ENCODE measurements at places on chromosomes 7 and 10.

DNA sequence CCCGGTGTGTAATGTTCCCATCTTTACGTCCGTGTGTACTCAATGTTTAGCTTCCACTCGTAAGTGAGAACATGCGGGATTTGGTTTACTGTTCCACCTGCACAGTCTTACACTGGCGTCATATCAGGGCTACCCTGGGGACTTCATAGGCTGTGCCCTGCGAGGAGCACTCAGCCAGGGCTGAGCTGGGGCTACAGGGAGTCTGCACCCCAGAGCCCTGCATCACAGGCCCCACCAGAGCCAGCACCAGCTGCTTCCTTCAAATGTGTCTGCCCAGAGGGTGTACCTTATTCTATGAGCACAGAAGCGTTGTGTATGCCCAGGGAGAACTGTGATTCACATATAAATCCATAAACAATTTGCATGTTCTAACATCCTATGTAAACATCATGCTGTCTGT lies 277.1 kb downstream of the TCERG1L start:
- DNase-seq = no peak

- DNase-seq = no peak
Measured at GRCh38 chr10:69786791-69787190, 14.9 kb upstream of the COL13A1 start.

DNA sequence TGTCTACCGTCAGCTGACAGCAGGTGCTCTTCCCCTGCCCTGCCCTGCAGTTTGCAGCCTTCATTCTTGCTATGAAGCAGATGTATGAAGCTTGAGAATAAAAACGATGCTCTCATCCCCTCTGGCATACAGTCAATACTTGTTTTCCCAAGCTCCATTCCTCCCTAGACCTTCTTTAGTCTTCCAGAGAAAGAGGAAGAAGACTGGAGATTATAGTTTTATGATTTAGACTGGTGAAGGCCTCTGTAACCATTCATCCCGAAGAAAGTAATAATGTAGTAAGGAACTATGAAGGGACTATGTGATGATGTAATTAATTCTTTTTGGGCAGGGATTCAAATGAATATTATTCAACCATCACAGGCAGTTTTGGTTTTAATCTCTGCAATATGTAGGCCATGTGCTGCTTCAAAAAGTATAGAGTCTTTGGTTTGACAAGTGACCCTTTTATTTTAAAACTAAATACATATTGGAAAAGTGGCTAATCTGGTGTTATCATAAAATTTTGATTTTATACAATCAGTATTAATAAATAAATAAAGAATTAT lies 242.4 kb upstream of the KIAA1217 start:
- no peak for DNase-seq

DNA sequence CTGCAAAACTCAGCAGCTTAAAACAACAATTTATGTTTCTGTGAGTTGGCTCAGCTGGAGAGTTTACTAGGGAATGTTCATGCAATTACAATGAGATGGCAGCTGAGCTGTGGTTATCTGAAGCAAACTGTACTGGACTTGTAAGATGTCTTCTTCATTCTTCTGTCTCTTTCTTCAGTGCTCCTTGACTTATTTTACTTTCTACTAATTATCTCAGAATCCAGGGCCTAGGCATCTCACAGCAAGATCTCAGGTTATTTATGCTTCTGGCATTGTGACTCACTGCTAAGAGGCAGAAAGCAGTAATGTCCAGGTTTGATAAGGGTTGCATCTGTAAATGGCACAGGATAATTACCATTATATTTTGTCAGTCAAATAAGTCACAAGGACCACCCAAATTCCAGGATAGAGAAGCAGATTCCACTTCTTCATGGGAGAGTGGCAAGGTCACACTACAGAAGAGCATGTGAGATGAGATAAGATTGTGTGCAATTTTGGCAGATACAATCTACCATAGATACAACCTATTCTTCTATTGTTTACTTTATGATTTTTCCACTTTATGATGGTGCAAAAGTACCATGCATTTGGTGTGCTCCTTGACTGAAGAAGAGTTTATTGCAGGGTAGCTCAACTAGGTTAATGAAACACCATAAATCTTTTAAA lies 16.8 kb downstream of the VIM start:
- DNase-seq = no peak

DNA sequence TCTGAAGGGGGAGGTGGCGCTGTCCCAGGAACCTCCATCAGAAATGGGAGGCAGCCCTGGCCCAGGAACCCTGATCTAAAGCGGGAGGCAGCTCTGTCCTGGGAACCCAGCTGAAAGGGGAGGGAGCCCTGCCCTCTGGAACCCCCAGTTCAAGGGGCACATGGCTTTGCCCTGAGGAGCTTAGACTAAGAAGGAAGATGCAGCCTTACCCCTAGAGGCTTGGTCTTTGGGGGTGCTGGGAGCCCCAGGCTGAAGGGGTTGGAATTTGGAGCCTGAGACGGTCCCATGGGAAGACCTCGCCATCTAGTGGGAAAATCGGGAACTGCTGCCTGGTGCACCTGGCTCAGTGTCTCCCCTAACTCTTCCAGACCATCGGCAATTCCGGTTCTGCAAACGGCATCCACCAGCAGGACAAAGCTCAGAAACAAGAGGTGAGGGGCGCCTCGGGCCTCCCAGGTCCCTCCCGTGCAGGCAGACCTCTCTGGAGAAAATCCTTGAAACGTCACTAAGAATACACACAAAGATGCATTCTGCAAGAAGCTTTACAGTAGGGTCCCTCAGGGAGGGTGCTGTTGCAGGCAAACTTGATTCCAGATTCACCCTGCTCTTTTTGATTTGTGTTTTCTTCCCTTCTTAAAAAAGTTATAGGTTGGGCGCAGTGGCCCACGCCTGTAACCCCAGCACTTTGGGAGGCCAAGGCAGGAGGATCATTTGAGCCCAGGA lies 52.4 kb upstream of the GTF2IRD1 start:
- DNase-seq = peak; percentile 23

GRCh38 chr7:133691727-133692610 lies 435.2 kb upstream of the LRGUK start:
- DNase-seq = no peak

- no peak for DNase-seq
Measured at GRCh38 chr7:143389316-143390103, 8.4 kb downstream of the ZYX start.

DNA sequence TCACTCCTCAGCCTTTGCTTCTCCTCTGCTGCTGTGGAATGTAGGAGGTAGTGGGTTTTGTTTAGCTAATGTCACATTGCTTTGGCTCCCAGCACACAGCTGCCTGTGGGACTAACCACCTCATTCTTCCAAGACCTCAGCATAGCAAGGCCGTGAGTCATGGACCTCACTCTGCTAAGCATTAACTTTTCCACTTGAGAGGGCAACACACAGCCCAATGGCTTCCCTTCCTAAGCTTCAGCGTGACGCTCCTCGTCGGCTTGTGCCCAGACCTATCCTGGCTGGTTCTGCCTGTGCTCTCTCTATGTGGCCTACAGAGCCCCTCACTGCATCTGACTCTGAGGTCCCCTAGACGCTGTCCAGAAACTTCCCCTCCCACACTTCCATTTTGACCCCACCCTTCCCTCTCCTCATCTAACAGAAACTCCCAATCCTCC lies 23.3 kb downstream of the MYOF start:
- no peak for DNase-seq

- no peak for DNase-seq
Measured at GRCh38 chr7:128726059-128726736, 13.0 kb upstream of the CALU start.

All from NCI-H774 (cell line).